ENCODE measurements at places on chromosomes 4 and X.

DNA sequence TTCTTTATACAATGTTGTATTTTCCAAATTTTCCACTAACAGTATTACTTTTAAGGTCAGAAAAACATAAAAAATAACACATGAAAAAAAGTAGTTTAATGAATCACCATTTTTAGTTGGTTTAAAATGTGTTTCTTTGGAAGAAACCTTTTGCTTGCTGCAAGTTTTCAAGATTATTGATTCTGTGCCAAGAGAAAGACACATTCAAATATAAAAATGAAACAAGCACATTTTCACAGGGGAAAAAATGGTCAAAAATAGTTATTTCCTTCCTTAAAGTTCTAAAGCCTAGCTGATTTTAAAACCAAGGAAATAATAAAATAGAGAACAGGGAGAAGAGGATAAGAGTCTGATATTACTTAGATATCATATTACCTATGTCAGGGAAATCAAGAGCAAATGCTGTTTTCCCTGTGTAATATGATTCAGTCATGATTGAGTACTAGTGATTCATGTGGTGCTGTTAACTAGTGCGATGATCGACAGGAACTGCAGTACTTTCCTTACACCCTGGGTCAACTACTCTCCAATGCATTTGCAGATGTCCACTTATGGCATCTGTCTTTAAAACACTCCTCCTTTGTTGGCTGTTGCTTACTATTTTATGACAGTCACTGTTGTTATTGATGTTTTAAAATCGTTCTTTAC lies 103.8 kb downstream of the CAMK2D start:
- no peak for DNase-seq

DNA sequence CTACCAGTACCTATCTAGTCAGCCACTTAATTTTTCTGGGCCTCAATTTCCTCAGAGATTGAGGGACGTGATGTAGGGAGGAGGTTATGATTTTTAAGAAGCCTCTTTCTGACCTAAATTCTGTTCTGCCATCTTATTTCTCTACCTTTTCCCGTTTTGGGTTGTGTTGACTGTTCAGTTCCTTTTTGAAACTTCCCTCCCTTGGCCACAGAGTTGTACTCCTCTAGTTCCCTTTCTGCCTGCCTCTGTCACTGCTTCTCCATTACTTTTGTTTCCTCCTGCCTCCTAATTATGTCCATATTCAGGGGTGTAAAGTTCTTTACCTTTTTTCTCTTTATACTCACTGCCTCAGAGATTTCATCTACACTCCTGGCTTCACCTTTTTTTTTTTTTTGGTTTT lies 25.4 kb downstream of the CLCN5 start:
- no peak for DNase-seq

- no peak for DNase-seq
Observed at GRCh38 chr4:153787061-153787560, 1.8 kb downstream of the SFRP2 start.

GRCh38 chr4:95167805-95168204 lies 381.0 kb downstream of the UNC5C start:
- no peak for DNase-seq

- no peak for DNase-seq
Observed at GRCh38 chr4:23945451-23946017, 55.7 kb upstream of the PPARGC1A start.

DNA sequence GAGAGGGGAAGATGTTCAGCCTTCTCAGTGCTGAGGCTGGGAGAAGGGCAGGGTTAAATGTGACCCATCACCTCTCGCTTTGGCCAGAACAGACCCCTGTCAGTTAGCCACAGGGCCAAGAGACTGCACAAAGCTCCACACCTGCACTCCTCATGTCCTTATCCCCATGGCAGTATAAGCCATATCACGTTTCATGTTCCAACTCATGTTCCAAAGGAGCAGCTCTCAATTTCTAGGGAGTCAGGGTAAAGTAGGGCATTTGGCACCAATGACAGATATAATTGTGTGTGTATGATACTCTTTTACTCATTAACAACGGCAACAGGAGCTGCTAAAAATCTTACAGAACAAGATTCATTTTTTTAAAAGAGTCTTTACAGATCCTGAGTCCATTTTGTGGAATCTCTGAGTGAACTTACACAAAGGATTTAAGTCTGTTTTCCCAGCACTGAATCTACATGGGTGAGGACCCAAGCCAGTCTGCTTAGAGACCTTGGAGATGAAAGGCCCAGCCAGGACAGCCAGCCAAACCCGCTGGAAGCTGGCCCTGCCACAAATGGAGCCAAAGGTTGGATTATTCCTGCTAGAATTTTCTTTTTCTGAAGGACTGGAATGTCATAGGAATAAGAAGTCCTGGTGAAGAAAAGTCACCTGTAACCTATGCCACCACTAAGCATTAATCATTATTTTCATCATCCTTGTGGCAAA lies 129.1 kb upstream of the SMAD1 start:
- DNase-seq: no peak

DNA sequence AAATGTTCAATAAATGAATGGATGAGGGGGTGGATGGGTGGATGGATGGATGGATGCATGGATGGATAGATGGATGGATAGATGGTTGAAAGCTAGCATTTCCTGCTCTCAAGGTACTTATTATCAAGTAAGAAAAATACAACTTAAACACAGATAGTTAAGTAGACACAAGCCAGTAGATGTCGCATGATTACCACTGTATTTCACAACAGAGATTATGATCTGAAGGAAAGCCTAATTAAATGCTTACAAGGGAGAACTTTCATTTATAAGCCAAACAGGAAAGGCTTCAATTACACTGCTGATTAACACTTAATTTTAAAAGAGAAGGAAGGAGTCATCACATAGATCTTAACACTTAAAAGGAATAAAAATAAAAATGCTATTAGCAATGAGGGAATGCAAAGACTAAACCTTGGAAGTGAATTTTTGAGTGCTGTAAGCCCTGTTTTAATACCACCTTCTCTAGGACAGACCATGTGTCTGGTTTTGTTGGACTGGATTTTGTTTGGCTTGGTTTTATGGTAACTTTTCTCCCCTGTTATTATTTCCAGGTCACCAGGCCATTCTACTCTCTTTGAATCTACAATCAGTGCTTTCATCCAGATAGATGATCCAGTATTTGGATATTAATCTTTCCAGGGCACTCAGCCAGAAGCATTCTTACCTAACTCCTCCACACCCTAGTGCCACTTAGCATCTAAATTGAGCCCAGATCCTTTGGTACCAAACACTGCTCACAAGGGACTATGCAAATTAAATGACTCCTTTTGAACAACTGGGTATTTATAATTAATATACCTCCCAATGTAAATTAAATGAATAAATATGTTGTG lies 75.5 kb upstream of the SLC39A8 start:
- DNase-seq: no peak

DNA sequence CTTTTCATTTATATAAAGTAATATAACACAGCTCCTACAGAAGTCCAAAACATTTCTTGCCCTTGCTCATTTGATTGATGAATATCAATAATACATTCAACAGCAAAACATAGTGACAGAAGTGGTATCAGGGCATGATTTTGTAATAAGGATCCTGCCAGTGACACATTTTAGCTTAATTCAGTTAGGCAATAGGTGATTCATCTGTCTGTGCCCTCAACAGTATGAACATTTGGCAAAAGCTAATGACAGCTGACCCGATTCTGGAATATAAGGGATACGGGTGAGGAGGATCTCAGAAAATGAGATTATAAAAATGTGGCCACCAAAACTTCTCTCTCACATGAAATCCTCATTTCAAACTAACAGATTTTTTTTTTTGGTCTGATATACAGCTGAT lies 294.0 kb downstream of the CAMK2D start:
- no peak for DNase-seq

DNA sequence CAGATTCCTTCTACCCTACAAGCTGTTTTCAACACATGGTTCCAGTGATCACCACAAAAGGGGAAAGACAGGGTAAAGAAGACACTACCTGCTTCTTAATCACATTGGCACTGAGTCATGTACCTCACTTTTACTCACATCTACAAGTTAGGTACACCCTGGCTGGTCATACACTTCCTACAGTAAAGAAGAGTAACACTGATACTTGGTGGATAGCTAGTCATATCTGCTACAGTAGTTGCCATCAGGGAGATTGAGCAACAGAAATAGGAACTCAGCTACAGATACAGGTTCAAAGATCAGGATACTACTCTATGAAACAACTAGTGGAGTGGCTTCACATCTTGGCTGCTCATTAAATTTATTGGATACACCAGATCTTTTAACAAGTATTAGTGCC lies 105.4 kb upstream of the DIAPH2 start:
- DNase-seq: no peak

- no peak for DNase-seq
Observed at GRCh38 chr4:40283413-40283812, 51.7 kb upstream of the CHRNA9 start.

DNA sequence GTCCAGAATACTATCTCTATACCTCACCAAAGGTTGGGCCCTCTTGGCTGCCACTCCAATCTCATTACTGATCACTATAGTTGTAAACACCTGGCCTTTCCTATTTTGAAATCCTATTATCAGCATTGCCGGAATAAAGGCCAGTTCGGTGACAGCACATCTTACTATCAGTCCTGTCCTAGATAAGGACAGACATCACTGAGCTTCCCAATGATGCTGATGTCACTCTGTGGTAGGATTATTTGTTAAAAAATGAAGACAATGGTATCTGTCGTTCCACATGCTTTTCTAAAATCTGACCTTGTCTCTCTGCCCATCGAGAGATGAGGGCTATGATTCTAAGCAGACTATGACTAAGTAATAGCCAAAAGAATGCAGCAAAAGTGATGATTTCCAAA lies 260.4 kb downstream of the PDGFC start:
- DNase-seq: no peak

GRCh38 chr4:38292529-38292928 lies 332.3 kb downstream of the PTTG2 start:
- DNase-seq: no peak
